ENCODE measurements at places on chromosomes 2 and 18. TPM values are rescaled to one million over a fixed set of nuclear protein-coding genes. Genes with fewer than 3 reads are reported as not detected.

Gene ALPG
- not detected for total RNA-seq

Gene NEDD4L
- 41.4 TPM for total RNA-seq

Gene TRIM43
- not detected for total RNA-seq

Gene LOXHD1
- total RNA-seq: not detected

Gene POTEJ
- total RNA-seq: not detected

Gene BOLL
- not detected for total RNA-seq

Gene MC5R
- total RNA-seq: not detected

Gene CDK15
- not detected for total RNA-seq

Gene MFSD2B
- total RNA-seq: 0.61 TPM

Gene LRRC30
- not detected for total RNA-seq

Gene PHOSPHO2
- 8.6 TPM for total RNA-seq

Gene SLC30A3
- total RNA-seq: 0.93 TPM

Gene C2orf78
- not detected for total RNA-seq

Gene GPR148
- not detected for total RNA-seq

Gene ABCG8
- not detected for total RNA-seq

Gene SLC5A7
- 3.0 TPM for total RNA-seq

Gene TCF23
- total RNA-seq: not detected

Gene CDCA7
- 82.5 TPM for total RNA-seq

Gene TCF7L1
- total RNA-seq: 41.8 TPM

Gene IL1A
- not detected for total RNA-seq

Gene ANKRD30BL
- not detected for total RNA-seq

Gene GLI2
- 49.1 TPM for total RNA-seq

Gene CAPN14
- total RNA-seq: 0.47 TPM

Gene CD8B
- not detected for total RNA-seq

Gene SP140
- not detected for total RNA-seq

Gene TYW5
- total RNA-seq: 10.6 TPM

Gene GPR45
- 0.30 TPM for total RNA-seq

Gene TMEM247
- total RNA-seq: not detected

Gene ANTXR1
- total RNA-seq: 61.1 TPM

Gene DTNB
- total RNA-seq: 28.9 TPM

Gene STAT4
- total RNA-seq: 1.0 TPM

Gene GCA
- total RNA-seq: 11.3 TPM

Gene DSG4
- not detected for total RNA-seq

Gene ALPI
- not detected for total RNA-seq

Gene PROKR1
- total RNA-seq: 0.16 TPM

Gene TEKT4
- total RNA-seq: not detected

Gene HRH4
- total RNA-seq: not detected

Measured in neural crest cell (in vitro differentiated cells).